ENCODE measurements at places on chromosomes 3 and 15. TPM values are rescaled to one million over a fixed set of nuclear protein-coding genes. Genes with fewer than 3 reads are reported as not detected.

Gene SLC6A1
- not detected for total RNA-seq

Gene RETNLB
- not detected for total RNA-seq

Gene CACNA2D2
- total RNA-seq: under 0.01 TPM

Gene TPRG1
- 1.8 TPM for total RNA-seq

Gene HAUS2
- 40.6 TPM for total RNA-seq

Gene ECE2
- not detected for total RNA-seq

Gene SNTN
- not detected for total RNA-seq

Data from uterine smooth muscle cell (primary cell).